Left renal pelvis (tissue), 4 donors: ENCODE measurements at places on chromosomes 4 and X.

DNA sequence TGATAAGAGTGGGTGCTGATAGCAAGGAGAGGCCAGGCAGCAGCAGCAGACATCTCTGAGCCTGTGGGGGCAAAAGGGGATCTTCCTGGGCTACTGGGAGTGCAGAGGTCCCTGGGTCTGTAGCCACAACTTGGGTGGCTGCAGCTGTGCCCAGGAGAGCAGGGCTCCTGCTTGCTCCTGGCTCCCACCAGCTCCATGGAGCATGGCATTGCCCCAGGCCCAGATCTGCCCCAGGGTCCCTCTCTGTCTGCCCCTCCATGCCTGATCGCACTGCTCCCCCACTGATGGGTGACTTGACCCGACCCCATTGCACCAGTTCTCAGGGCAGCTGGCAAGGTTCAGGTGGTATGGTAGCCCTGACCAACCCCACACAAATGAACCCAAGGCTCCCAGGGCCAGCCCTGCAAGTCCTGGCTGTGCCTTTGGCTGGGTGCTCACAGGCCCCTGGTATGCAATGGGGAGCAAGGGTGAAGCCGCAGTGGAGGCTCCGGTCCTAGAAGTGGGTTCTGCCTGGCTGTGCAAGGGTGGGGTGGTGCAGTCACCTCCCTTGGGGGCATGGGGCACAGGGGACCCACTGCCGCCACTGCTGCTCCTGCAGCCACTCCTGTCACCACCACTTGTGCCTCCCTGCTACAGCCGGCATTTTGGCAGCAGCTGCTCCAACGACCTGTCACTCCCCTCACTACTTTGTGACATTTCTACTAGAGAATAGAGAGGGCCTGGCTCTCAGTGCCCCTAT, 184.9 kb downstream of the NPFFR2 start:
- no peak for DNase-seq

DNA sequence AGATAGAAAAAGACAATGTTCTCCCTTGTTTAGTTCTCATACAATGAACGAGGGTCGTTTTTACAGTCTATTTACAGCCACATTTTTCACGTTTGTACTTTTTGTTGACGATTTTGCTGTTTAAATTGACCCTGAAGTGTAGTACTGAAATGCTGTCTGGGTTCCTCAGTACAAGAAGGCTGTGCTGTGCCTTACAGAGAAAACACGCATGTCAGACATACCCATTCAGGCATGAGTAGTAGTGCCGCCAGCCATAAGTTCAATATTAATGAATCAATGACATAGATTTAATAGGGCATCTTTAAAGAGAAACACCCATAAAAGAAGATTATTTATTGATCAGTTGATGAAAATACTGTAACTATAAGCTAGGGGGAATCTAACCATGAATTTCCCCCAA, 459.8 kb upstream of the EPHA5 start:
- DNase-seq, result no peak

GRCh38 chr4:126957556-126957955, 675.2 kb upstream of the INTU start:
- DNase-seq, result no peak

GRCh38 chrX:118225711-118226428, 109.3 kb upstream of the KLHL13 start:
- DNase-seq, result no peak

DNA sequence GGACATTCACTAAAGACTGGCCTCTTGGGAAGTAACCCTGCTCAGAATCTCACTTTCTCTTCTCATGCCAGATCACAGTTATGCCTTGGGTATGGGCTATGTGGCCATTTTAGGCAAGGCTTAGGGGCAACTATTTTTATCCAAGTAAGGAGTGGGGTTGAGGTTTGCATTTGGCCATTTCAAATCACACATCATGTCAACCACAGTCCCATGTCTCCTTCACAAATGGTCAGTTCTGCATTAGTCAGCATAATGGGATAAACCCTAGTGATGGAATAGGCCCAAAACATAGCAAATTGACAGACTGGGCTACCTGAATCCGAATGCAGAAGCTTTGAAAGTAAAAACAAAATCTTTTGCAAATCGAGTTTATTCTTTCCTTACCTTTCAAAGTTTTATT, 827 bp upstream of the RTL3 start:
- no peak for DNase-seq

- DNase-seq, result no peak
Observed at GRCh38 chr4:40194602-40195161, 2.1 kb upstream of the RHOH start.

DNA sequence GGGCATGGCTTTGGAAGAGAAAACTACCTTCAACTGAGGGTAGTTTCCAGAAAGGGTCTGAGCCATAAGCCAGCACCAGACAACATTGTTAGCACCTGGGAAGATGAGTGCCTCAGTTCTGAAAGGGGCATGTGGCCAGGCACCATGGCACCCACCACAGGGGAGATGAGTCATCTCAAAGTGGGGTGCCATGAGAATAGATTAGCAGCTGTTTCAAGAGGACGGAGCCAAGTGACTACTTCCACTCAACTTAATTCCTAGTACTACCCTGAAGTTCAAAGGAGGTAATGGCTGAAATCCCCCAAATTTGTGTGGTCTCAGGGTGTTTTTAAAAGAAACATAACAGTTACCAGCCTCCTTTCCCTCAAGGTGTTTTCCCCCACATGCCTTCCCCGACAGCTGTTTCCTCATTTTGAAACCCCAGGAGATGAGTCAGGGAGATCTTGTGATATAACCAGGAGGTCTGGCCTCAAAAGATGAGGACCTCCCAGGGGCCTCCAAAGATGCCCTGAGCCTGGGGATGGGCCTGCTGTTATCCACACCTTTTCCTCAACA, 27.8 kb upstream of the FTHL17 start:
- DNase-seq, result no peak

- no peak for DNase-seq
Observed at GRCh38 chrX:40174854-40175510, 77.2 kb upstream of the BCOR start.

DNA sequence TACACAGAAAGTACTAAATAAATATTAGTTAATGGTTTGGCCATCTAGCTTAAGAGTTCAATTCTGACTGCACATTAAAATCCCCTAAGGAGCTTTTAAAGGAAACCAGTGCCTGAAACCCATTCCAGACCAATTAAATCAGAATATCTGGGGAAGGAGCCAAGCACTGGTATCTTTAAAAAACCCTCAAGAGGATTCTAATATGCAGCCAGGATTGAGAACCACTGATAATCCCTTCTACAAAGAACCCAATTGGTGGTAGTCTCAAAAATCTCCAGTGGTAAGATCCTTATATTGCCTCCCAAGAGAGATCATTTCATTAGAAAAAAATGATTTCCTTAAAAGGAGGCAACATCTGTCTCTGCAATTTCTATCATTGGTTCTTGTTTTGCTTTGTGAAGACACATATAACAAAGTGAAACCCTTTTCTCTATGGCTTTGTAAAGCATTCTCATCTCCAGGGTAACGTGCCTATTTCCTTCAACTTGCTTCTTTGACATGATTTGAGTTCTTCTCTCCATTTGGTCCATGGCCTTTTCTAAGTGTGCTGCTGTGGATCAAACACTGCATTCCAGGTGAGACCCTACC, 3.5 kb downstream of the GPR34 start:
- no peak for DNase-seq

- DNase-seq, result no peak
Observed at GRCh38 chr4:71025654-71026053, 32.2 kb downstream of the DCK start.

DNA sequence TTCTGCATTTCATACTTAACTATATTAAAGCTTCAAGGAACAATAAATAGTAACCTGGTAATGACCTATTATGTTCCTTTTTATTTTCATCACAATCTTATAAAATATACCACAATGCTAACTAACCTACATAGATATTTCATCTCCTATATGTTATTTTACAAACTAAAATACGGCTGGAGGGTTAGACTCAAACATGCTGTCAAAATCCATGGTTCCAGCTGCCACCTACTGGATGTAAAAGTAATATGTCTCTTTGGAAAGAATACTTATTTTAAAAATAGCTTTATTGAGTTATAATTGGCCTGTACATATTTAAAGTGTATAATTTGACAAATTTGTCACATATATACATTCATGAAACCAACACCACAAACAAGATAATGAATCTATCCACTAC, 15.0 kb downstream of the RGN start:
- DNase-seq, result no peak

DNA sequence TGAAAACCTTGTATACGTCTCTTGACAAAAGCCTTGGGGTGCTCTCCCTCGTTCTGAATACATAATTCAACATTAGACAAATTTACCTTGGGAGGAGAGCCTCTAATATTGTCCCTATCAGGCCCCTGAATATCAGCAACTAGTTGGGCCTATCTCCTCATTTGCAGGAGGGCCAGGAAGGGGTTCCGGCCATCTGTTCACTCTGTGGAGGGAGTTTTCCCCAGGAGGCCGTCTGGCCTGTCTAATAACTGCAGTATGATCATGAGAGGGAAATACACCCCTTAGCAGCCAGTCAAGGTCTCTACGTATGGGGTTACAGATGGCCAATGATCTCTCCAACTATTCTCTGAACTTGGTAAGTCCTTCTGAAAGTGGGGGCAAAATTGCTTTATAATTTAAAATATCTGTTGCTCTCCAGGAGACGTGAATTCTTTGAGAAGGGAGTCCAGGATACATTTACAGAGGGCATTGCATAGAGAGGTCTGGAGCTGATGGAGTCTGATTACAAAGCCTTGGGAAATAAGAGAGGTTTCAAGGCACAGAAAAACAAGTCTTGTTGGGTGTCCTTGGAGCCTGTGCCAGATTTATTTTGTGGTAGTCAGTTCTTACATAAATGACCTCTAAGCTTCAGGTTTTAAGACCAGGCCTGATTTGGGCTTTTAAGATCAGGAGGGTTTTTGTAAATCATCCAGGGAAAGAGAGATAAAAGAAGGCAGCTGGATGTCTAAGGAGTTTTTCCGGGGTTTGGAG, 48.2 kb upstream of the UXT start:
- no peak for DNase-seq

- no peak for DNase-seq
Observed at GRCh38 chr4:139826426-139826825, 160.8 kb downstream of the MGST2 start.

DNA sequence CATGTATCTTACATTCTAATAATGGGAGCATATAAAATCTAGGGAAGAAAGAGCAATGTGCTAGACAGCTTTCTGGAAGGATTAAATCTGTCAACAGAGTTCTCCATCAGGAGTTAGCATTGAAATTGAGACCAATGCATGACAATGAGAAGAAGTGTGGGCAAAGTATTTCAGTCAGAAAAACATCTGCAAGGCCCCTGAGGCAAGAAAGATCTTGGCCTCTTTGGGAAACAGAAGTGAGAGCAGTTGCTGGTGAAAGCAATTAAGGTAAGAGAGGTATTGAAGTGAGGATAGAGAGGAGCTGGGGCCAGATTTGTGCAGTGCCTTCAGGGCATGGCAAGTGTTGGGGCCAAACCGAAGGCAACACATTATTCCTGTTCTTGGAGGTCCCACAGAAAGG, 999.1 kb downstream of the STPG2 start:
- DNase-seq, result no peak

GRCh38 chrX:65874110-65874509, 165.8 kb downstream of the VSIG4 start:
- DNase-seq, result no peak

DNA sequence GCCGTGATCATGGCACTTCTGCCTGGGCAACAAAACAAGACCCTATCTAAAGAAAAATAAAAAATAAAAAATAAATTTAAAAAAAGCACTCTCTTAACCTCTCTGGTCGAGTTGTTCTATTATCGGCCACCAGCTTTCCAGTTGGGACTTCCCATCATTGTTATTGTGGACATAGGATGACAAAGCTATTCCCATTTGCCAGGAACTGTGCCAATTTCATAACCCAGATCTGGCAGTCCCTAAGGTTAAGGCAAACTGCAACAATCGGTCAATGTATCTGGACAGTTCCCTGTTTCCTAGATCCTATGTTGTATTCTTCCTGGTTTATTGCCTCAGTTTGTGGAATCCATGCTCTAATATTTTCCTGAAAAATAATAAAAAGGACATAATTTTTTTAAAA, 17.8 kb upstream of the ANXA5 start:
- DNase-seq, result no peak

DNA sequence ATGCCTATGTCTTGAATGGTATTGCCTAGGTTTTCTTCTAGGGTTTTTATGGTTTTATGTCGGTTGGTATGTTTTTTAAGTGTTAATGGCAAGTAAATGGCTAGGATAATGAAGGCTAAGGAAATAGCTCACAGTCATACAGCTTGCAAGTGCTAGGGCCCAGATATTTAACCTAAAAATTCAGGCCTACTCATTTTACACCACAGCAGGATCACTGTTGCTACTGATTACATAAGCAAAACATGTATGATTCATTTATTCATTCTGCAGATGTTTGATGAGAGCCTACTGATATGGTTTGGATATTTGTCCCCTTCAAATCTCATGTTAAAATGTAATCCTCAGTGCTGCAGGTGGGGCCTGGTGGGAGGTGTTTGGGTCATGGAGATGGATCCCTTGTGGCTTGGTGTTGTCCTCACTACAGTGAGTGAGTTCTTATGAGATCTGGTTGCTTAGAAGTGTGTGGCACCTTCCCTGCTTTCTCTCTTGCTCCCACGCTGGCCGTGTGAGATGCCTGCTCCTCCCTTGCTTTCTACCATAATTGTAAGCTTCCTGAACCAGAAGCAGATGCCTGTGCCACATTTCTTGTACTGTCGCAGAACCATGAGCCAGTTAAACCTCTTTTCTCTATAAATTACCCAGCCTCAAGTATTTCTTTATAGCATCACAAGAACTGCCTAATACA, 175.5 kb downstream of the MAPK10 start:
- no peak for DNase-seq

GRCh38 chrX:50736656-50737055, 77.3 kb downstream of the SHROOM4 start:
- no peak for DNase-seq

DNA sequence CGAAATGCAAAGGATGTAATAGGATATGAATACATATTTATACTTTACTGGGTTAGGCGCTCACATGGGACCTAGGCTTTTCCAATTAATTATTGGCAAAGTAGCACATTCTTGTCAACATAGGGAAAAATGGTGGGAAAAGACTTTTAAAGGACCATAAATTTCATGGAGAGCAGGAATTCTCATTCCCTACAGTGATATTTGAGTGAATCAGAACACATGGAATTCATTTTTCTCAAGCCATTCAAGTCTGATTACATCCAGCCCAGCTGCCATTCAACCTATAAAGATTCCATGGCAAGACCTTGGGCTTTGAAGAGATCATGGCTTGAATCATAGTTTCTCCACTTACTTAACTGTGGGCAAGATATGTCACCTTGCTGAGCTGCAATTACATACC, 150.4 kb downstream of the SOWAHB start:
- DNase-seq, result no peak

GRCh38 chrX:15167826-15168225, 102.1 kb downstream of the ASB9 start:
- no peak for DNase-seq
